NCI-H2171 (cell line): ENCODE measurements at places on chromosomes 5 and 9.

- DNase-seq = no peak
Observed at GRCh38 chr9:116953271-116953670, 266.2 kb downstream of the TRIM32 start.

GRCh38 chr5:97936231-97936630, 753.2 kb upstream of the RIOK2 start:
- no peak for DNase-seq

DNA sequence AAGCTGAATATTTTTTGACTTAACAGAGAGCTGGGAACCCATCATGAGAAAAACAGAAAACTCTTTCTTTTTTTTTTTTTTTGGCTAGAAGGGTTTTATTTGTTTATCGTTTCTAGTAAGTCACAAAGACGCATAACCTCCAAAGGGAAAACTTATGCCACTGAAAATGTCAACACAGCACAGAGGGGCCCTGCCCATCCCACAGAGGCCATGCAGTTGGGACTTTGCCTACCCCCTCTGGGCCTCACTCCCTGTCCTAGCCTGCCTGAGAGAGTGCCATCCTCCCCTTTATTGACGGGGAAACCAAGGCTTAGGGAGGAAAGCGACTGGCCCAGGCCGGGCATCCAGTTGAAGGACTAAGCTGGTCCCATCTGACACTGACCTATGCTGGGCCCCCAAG, 74.7 kb downstream of the VAV2 start:
- no peak for DNase-seq

DNA sequence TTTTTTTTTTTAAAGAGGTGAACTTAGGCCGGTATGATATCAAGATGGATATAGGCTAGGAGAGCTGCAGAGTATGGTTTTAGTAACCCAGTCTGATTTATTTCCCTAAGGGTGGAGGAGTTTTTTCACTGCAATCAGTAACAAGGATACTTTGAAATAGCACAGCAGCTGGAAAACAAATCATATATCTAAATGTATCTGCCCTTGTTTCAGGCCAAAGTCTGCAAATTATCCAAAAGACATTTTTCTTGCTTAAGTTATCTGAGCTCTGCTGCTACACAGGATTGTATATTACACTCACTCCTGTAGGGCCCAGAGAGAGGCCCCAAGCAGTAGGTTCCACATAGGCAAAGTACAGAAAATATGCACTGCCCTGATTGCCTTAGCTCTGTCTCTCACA, 222.4 kb downstream of the NTRK2 start:
- DNase-seq = no peak

DNA sequence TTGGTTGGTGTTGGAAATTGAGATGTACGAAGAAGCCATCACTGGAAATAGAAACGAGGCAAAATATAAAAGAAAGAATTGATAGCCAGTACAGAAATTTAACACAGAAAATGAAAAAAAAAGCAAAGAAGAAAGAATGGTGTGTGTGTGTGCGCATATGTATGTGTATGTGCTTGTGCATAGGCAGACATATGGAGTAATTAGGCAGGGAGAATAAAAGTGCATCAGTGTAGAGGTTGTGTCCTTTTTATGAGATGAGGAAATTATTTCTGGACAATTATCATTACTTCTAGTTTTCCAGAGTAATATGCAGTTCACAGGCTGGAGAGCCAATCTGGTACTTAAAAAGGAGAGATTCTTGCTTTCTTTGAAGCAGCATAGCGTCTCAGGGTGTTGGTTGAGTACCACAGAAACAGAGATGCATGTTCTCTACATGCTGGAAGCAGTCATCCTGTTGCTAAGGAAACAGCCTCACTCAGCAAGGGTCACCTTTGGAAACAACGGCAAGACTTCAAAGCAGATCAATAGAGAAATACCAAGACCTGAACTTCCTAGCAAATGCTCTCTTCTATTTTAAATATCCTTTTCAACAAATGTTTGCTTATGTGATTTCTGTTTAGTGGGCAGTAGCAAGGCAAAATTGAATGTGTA, 172.7 kb downstream of the TAF11L14 start:
- no peak for DNase-seq

GRCh38 chr5:97618721-97619120, 435.7 kb upstream of the RIOK2 start:
- DNase-seq = no peak

GRCh38 chr5:78295035-78295961, 800 bp upstream of the AP3B1 start:
- DNase-seq = peak; percentile 39

- no peak for DNase-seq
Observed at GRCh38 chr5:213803-214395, 4.1 kb downstream of the CCDC127 start.

DNA sequence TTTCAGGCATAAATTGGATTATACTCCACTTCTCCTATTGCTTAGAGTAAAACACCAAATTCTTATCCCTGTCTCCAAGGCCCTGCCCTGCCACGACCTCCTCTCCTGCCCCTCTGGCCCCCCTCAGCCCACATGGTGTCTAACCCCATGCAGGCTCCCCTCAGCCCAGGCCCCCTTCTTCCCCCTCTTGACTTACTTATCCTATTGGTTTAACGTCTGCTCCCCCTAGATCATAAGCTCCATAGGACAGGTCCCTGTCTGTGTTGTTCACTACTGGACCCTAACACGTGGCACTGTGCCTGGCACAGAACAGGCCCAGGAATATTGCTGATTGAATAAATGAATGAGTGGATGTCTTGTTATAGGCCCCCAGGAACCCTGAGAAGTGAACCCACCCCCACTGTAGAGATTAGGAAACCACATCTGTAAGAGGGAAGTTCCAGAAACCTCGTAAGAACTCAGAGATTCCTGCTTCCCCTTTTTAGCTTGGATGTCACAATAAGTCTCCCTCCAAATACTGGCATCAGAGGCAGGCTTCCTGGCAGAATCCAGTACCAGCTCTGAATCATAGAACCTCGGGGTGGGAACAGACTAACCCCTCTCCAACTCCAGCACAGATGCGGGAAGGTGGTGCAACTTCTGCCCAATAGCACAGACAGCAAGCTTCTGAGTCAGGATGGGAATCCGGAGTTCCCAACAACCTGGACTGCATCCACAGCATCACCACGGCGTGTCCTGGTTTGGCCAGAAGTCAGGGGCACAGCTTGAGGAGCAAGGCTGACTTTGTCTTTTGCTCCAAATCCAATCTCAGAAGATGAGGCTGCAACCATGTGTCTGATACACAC, 31.5 kb downstream of the HRH2 start:
- no peak for DNase-seq

DNA sequence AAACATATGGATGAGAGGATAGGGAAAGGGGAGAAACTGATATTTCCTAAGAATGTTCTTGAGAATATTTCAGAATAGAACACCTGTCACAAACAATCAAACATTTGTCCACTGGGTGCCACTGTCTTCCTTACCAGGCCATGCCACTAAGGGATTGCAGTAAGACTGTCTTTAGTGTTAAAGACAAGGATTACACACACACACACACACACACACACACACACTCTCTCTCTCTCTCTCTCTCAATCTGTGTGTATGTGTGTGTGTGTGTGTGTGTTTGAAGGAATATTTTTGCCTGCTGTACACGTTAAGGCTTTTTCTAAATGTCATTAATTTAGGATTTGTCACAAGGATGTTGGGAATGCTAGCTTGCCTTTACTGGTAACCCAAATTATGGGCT, 54.4 kb downstream of the CCDC192 start:
- no peak for DNase-seq

DNA sequence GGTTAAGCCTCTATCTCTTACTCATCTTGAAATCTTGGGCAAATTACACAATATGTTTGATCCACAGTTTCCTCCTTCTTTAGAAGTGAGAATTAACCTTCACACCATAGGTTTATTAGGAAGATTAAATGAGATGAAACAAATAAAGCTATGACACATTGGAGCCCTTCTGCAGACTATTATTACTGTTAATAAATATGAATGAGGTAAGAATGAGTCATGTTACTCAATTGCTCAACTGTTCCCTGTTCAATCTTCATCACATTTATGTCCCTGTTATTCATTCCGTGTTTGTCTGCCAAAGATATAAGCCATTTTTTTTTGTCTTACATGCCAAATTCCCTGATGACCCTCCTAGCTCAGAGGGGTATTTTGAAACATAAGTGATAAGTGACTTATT, 52.1 kb upstream of the PAPPA start:
- DNase-seq = no peak
